Skeletal muscle cell (primary cell): ENCODE measurements at places on chromosomes 3 and 15.
A peak's percentile ranks its signal among the peaks of the same experiment; 100 is the strongest.

- DNase-seq = no peak
Measured at GRCh38 chr15:35430301-35430700, 115.7 kb downstream of the DPH6 start.

DNA sequence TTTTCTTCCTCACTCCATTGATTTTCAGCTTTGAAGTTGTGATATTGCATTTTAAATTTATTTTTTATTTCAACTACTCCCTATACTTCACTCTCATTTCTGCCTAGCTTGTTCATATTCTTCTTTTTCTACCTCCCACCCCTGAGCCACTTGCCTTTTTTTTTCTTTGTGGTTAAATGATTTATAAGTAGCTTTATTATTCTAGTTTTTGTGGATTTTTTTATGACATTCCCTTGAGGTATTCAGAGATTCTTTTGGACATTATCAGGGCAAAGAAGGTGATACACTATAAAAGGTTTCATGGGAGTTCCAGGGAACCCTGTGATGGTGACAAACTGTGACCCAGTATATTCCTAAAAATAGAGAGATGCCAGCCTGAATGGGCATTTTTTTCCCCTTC lies 3.3 kb downstream of the C15orf61 start:
- no peak for DNase-seq

- DNase-seq = no peak
Measured at GRCh38 chr3:142944342-142944741, 19.1 kb downstream of the PAQR9 start.

- DNase-seq = no peak
Measured at GRCh38 chr15:48993380-48993779, 29.7 kb upstream of the SHC4 start.

GRCh38 chr3:192883512-192883911 lies 34.1 kb downstream of the MB21D2 start:
- no peak for DNase-seq

DNA sequence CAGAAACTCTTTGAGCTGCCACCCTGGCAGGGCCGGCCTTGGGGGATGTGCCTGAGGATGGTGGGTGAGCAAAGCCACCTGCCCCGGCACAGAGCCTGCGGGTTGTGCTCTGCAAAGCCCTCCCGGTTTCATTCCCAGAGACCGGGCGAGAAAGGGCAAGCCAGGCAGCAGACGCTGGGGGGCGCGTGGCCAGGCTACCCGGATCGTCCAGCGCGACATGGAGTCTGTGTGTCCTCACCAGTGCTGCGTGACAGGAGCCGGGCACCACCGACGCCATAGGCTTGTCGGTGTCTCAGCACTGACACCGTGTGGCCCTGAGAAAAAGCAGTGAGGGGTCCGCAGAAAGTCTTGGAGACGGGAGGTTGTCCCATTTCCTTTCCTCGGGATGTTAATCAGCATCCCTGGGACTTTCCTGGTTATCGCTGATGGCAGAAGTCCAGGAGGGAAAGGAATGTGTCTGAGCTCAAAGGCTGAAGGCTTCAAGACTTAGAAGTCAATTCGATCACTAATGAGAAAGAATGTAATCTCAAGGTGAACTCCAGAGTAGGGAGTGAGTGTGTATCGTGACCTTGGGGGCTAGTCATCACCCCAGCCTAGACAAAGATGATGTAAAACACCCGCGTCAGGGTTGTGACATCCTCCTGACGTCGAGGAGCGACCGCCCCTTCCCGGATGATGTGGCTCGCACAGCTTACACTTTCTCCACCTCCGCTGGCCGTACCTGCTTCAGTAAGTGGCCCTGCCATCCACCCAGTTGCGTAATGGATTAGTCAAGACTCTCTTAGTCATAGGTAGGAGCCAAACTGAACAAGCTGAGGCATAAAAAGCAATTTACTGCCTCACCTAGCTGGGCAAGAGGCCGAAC lies 36.3 kb upstream of the PLA2G4E start:
- no peak for DNase-seq

GRCh38 chr3:151382671-151383070 lies 1.9 kb downstream of the P2RY12 start:
- DNase-seq = no peak

- DNase-seq = no peak
Measured at GRCh38 chr15:29102911-29103823, 166.5 kb downstream of the NSMCE3 start.

DNA sequence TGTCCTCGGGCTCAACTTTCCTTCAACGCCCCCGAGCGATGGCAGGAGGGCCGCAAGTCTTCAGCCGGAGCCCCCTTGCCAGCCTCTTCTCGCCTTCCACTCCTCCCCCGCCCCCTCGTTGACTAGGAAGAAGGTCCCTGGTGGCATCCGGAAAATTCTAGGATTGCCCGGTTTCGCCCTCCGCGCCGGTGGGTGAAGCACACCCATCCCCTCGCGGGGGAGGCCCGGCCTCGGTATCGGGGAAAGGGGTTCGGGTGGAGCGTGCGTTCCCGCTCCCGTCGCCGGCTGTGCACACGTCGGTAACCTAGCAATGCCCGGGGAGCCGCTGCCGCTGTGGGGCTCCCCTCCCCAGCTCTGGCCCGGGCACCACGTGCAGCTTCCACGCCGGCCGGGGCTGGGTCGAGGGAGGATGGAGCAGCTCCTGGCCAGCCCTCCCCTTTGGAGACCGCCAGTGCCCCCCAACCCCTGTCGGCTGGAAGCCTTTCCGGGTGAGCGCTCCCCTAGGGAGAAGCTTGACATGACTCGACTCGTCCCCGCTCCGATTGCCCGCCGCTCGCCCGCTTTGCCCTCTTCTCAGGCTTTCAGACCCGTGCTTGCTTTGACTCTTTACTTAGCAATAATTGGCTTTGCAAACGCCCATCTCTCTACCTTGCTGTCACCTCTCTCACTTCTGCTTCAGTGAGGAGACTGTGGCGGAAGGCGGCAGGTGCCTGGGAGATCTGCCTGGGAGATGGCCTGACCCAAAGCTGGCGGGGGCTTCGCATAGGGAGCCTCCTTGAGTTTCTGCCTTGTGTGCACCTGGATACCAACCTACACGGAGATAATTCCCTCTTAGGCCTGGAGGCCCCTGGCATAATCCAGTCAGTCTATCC lies 1.3 kb downstream of the CACNA1D start:
- DNase-seq = no peak

- no peak for DNase-seq
Measured at GRCh38 chr3:171980578-171981270, 58.7 kb upstream of the FNDC3B start.

DNA sequence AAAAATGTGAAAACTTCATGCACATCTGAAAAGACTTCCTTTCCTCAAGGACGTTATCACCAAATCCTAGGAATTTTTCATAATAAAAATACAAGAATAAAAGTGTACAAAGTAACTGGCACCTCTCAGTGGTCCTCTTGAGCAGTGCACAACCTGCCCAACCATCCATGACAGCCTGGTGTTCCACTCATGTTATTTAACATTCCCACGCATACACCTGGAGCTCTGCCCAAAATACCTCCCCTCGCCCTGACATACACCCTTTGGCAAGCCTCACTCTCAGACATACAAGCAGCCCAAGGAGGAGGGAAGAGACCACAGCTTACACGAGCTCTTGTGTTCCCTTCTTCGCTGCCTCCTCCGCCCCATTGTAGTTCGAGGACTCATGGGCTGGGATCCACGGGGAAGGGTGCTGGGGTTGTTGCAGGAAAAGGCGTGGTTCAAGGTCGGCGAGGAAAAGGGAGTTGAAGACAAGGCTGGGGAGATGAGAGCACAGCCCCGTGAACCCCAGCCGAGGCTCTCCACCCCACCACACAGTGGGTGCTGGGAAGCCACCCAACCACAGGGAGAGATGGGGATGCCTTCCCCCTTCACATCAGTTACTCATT lies 23.3 kb downstream of the GRIP2 start:
- DNase-seq = no peak

DNA sequence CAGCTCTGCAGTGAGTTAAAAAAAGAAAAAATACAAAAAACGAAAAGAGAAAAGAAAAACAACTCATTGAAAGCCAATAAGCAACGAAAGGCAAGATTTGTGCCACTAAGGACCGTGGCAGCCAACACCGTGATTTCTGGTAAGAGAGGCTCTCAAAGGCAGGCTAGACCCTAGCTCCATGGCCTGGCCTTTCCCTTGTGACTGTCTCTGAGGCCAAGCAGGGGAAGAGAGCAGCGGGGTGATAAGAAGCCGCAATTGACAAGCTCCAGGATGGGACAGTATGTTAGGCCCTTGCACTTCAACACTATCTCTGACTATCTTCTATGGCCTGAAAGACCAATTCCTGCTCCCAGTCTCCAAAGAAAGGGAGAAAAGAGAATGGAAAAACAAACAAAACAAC lies 12.4 kb downstream of the APOD start:
- DNase-seq = no peak

DNA sequence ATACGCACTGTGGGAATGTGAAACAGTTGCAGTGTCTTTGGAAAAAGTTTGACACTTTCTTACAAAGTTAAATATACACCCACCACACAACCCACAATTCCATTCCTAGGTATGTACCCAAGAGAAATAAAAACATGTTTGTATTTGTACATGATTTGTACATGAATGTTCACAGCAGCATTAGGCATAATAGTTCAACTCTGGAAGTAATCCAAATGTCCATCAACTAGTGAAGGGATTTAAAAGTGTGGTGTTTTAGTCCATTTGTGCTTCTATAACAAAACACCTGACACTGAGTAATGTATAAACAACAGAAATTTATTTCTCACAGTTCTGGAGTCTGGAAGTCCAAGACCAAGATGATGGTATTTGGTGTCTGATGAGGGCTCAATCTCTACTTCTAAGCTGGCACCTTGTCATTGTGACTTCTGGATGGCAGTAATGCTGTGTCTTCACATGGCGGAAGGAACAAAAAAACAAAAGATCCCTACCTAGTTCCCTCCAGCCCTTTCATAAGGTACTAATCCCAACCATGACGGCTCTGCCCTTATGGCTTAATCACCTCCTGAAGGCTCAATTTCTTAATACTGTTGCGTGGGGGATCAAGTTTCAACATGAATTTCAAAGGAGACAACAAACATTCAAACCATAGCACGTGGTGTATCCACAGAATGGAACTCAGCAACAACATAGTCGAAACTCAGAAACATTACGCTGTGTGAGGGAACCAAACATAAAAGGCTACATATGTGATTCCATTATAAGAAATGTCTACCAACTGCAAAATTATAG lies 120.5 kb downstream of the AQP9 start:
- no peak for DNase-seq

DNA sequence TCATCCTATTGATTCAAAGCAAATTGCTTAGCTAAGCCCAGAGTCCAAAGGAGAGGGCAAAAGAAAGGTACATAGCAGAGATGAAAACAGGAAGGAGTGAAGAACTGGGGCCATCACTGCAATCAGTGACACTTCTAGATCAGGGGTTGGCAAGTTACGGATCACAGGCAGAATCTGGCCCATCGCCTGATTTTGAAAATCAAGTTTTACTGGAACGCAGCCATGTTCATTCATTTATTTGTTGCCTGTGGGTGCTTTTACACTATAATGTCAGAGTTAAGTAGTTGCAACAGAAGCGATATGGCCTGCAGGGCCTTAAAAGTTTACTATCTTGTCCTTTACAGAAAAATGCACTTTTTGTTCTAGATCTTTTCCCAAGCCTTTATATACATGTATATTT lies 271.7 kb upstream of the TOPAZ1 start:
- DNase-seq = no peak

- no peak for DNase-seq
Measured at GRCh38 chr3:136749091-136749490, 3.1 kb downstream of the STAG1 start.

GRCh38 chr15:101539930-101540329 lies 50.4 kb upstream of the PCSK6 start:
- no peak for DNase-seq

GRCh38 chr3:117165601-117166051 lies 456.0 kb downstream of the TUSC7 start:
- no peak for DNase-seq

- no peak for DNase-seq
Measured at GRCh38 chr3:138640537-138640936, 32.0 kb downstream of the FAIM start.

DNA sequence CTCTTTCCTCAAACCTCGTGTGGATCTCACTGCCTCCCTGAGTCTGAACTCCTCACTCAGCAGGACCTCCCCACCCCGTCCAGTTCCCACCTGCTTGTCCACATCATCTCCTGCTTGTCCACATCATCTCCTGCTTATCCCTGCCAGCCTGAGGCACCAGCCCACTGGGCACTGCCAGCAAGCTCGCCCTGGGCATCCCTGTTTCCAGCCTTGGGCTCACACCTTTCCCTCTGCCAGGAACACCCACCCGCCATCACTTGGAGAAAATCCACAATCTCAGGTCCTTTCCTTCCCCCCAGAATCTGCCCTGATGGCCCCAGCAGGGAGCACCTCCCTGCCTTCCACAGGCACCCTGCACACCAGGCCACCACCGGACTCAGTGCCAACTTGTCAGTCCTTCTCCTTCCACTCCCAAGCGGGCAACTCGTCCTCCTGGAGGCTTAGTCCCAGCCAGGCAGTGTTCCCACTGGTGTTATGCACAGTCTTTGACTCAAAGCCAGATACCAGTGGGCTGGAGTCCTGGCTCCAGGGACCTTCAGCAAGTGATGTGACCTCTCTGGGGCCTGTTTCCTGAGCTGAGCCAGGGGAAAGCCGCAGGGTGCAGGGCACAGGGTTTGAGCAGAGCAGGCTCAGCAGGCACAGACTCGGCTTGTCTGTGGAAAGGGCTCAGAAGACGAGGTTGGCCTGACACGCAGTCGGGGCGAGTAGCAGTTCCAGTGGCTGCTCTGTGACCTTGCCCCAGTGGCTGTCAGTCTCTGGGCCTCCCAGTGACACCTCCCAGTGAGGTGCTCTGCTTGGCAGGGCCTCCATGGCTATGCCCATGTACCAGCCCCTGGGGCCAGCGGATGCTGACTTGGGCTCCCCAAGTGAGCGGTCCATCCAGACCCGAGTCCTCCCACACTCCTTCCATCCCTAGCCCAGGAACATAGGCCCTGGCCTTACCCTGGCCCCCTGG lies 9.5 kb upstream of the MESP2 start:
- no peak for DNase-seq

- no peak for DNase-seq
Measured at GRCh38 chr15:89230277-89230676, 8.9 kb upstream of the RLBP1 start.

DNA sequence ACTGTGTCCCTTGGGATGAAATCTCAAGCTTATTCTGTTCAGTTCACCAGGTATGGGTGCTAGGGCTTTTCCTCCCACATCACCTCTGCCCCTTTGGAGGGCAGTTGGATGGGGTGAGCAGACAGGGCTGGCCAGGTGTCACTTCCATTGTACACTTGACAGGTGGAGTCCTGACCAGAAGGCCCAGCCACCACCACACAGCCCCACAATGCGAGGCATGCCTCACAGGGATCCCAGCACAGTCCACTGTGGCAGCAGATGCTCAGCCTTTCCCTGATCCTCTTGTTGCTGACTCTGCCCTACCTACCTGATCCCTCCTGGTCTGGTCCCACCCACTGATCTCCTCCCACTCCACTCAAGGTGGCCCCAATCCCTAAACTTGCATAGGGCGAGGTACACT lies 88.2 kb downstream of the ANP32A start:
- DNase-seq = no peak

GRCh38 chr3:150365132-150365604 lies 42.9 kb upstream of the TSC22D2 start:
- peak; percentile 61 for DNase-seq

DNA sequence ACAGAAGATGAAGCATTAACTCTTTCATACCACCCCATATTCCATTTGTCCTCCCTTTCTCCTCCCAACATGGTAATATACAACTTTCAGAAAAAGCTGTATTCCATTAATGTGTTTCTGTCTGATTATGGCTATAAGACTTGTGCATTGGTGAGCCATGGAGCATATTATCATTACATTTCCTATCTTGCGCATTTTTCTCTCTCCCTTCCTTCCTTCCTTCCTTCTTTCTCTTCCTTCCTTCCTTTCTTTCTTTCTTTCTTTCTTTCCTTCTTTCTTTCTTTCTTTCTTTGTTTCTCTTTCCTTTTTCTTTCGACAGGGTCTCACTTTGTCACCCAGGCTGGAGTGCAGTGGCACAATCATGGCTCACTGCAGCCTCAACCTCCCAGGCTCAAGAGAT lies 25.5 kb upstream of the PDE8A start:
- DNase-seq = no peak
